HuH-7.5 (cell line): ENCODE measurements at places on chromosomes 3 and 15.
A peak's percentile ranks its signal among the peaks of the same experiment; 100 is the strongest.

- DNase-seq: no peak
These were observed 116.7 kb downstream of the SERPINI1 start for GRCh38 chr3:167852216-167852615.

DNA sequence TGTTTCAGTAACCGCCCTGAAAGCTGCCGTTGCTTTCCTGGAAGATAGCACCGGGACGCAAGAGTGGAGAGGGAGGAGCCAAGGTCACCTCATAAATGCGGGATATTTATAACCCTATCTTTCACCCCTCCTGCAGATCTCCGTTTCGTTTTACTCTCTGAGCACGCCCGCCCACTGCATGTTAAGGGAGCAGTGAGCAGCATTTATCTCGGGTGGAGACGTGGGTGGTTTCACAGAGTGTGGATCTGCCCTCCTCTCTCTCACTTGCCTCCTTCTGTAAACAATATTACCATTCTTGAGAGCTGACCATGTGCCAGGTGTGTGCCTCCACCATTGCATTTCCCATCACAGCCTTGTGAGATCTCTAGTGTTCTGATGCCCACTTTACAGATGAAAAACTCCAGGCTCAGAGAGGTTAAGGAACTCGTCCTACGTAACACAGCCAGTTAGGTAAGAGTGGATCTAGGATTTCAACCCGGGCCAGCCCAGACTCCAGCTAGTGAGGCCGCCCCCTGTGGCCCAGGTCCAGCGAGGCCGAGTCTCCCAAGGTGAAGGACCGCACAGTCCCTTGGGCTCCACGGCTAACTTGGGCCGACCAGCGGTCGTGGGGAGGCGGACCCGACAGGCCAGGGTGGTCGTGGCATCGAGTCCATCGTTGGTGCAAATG lies 16.9 kb upstream of the SEMA4B start:
- DNase-seq: peak; percentile 84

GRCh38 chr3:11459186-11459824 lies 184.4 kb downstream of the VGLL4 start:
- DNase-seq: no peak

GRCh38 chr15:38536201-38536676 lies 28.4 kb downstream of the RASGRP1 start:
- no peak for DNase-seq

GRCh38 chr3:180267202-180267843 lies 230.6 kb upstream of the PEX5L start:
- no peak for DNase-seq

DNA sequence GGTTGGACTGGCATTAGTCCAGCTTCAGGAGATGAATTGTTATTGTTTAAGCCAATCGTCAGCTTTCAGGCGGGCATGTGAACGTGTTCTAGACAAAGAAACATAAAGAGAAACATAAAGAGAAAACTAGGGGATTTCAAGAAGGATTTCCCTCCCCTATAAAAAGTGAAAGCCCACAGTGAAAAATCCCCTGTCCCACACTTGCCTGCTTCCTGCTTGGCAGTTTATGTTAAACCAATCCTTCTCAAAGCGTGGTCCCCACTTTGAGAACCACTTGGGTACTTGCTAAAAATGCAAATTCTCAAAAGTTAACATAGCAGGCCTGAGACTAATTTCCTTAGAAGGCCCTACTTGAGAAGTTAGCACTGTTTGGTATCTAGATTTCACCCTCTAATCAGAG lies 293.0 kb upstream of the SOX14 start:
- DNase-seq: no peak

- DNase-seq: no peak
These were observed 75.6 kb downstream of the UBP1 start for GRCh38 chr3:33364531-33365128.

DNA sequence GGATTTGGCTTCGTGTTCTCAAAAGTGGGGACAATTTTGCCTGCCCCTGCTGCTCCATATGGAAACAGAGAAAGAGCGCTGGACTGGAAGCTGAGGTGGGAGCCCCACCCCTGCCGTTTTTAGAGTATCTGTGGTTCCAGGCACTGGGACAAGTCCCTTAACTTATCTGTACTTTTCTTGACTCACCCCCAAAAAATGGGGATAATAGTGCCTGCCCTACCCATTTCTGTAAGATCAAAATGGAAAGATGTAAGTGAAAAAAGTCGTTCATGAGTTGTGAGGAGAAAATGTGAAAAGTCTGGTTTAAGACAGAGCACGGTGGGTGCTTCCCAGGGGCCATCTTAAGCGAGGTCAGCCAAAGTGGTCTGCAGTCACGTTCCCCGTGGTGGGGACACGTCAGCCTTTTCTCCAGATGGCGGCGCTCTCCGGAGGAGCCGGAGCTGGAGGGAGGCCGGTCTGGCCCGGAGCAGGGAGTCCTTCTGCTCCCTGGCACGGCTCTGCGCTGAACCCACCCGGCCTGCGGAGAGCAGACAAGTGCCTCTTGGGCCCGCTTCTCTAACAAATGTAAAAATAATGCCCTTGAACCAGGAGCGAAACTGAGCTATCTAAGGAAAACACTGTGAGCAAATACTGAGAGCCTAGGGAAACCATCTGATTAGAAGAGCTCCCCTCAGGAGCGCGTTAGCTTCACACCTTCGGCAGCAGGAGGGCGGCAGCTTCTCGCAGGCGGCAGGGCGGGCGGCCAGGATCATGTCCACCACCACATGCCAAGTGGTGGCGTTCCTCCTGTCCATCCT lies at the start of gene CLDN18:
Gene CLDN18 (plus strand): TSS at position 690 of the 797 bp plus-strand sequence. CDS start 61 bp downstream, at position 751.
- no peak for DNase-seq

- peak; percentile 94 for DNase-seq
These were observed 1.4 kb downstream of the LOXL1 start for GRCh38 chr15:73927476-73928240.

DNA sequence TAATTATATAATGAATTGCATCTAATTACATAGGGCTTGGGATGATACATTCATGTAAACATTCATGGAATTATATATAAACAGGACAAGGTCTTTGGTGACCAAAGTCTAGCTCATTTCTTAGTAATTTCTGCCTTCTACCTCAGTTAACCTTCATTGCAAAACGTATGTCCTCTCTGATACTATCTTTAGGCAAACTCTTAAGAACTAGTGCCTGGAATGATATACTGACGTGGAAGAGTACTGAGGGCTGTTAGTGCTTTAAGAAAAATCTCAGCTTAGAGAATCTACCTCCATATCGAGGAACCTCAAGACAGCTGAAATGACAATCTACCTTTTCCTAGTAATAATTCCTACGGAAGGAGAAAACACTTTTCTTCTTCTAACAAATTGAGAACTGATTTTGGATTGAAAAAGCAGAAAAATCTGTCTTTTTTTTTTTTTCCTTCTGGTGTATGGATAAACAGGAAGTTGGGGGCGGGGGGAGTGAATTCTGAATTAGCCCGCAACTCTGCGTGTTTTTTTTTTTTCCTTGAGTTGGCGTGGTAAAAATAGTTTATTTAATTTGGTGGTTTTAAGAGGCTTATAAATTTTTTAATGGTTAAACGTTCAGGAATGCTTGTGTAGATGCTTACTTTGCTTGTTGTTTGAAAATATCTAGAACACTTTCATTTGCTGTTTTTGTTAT lies 43.2 kb downstream of the RARB start:
- no peak for DNase-seq

DNA sequence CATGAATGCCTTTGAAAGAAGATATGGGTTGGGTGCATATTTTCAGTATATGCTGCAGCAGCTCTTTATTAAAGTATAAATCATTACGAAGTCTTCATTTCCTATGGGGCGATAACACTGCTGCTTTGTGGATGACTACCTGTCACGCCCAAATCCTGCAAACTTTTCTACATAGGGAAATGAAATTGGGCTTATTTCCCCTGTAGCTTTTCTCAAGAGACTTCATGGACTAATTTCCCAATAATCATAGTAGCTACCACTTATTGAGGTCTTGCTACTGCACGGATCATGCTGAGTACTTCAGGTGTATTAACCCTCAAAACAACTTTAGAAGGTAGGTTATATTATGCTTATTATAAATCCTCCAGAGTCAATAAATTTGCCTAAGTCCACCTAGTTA lies 8.0 kb downstream of the TGFBR2 start:
- no peak for DNase-seq

GRCh38 chr3:15342945-15343344 lies 10.6 kb upstream of the SH3BP5 start:
- no peak for DNase-seq

DNA sequence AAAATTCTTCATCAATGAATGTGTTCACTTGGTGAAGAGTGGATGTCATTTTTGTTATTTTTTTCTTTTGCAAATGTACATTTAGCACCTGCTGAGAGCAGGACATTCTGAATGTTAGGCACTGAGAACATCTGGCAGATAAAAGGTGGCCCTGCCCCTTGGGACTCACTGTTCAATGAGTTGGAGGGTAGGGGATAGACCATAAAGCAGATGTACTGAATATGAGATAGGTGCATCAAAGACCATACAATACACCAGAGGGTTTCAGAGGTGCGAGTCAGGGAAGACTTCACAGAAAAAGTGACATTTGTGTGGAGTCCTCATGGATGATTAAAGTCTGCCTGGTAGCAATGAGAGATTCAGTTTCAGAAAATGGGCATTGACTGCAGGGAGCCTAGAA lies 34.2 kb downstream of the EEFSEC start:
- no peak for DNase-seq

DNA sequence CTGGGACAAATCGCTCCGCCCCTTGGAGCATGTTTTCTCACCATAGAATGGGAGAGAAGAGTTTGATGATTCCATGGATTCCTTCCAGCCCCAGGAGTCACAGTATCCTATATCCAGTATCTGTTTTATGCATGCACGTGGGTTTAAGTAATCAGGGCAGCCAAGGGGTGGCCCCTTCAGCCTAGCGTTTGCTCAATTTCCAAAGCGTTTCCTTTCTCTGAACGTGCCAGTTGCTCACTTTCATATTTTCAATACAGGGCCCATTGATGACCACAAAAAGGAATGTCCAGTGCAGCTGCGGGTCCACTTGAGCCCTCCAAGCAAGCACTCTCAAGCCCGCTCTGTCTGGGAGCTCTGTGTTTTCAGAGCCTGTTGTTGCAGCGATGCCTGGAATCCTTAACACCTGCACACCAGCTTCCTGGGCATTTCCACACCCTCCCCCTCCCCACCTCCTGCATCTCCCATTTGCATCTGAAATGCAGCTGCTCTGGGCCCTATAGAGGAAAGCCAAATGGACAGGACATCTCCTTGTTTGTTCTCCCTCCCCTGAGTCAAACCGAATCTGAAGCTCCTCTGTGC lies 164.3 kb upstream of the LPP start:
- no peak for DNase-seq

DNA sequence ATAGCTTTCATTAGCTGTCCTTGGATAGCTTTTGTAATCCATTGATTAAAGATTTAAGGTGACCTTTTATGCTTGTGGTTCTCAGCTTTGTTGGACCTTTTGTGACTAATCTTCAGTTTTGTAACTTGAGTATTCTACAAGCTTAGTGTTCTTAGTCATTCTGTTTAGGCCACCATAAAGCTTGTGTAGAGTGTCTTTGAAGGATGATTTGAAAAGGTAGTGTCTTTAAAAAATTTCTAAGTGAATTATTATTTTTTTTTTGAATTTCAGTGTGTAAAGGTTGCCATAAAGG lies 7.5 kb downstream of the MORF4L1 start:
- DNase-seq: no peak

DNA sequence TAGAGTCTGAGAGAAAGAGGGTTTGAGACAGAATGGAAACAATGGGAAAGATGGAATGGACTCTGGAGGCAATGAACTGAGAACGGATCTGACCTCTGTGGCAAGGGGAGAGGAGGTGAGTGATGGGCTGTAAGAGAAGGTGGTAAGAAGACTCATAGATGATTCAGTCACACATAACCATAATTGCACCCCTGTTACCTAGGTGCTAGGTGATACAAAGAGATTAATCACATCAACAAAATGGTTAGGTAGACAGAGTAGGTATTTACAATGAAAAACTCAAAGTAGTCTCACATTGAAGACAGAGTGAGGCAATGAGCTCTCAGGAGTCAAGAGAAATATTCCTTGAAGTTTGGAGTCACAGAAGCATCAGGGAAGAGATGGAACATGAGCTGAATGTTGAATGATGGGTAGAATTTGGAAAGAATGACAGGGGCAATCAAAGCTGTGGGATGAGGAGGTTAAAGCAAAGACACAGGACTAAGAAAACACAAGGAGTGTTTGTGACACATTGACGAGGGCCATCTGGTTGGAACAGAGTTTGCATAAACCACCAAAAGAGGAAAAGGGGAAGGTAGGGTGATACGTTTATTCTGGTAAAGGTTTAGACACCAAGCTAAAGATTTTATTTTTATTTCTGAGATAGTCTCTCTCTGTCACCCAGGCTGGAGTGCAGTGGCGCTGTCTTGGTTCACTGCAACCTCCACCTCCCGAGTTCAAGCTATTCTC lies 32.7 kb downstream of the MME start:
- DNase-seq: no peak

DNA sequence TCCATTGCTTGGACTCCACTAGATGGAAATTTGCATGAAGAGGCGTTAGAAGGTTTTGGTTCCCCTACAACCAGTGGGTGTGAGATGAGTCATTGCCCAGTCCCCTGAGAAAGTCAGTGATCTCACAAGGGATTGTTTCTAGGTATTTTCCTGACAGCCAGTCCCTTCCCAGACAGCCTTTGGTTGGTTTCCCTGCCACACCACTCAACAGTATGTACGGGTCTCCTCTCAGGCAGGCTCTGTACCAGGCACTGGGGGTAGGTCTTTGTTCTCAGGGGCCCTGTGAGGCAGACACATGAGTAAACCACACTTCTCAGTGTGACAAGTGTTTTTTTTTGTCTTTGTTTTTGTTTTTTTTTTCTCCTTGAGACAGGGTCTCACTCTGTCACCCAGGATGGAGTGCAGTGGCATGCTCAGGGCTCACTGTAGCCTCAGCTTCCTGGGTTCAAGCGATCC lies 4.0 kb downstream of the LAMP3 start:
- DNase-seq: no peak

- no peak for DNase-seq
These were observed 453.2 kb upstream of the CDIN1 start for GRCh38 chr15:36126194-36126593.

DNA sequence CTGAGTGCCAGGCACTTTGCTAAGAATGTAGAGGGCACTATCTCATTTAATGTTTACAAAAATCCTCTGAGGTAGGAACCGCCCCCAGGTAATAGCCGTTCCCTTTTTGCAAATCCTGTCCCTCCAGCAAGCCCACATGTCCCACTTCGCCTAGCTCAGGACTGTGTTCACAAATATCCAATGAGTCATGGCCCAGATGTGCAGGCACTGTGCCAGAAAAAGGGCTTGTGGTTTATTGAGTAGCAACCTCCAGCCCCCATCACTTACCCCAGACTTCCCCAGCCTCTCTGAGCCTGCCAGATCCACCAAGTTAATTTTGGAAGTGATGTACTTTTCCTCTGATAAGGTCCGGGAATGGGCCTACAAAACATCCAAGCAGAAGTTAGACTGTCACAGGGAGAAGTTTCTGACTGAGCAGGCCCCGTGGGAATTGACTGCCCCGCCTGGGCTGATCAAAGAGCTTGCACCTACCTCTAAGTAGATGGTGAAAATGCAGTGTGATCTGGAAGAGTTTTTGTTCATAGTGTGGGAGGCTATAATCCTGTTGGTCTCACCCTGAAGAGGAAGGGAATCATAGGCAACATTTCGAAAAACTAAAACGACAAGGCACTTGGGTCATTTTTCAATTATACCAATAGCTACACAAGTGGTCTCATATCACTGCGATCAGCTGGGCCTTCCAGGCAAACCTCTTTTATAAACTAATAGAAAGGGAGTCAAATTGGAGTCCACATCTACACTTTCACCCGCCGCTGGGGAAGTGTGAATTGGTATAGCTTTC lies 15.7 kb downstream of the KIF9 start:
- DNase-seq: no peak
